ENCODE measurements at places on chromosomes 1 and 21. TPM values are rescaled to one million over a fixed set of nuclear protein-coding genes. Genes with fewer than 3 reads are reported as not detected.

The SCCPDH gene
- total RNA-seq: 2.4 TPM

The SSBP3 gene
- total RNA-seq: 67.6 TPM

The CLCNKA gene
- total RNA-seq: not detected

The C1orf141 gene
- not detected for total RNA-seq

GRCh38 chr1:63679076-63679475 is 85.9 kb downstream of the PGM1 start:
- no peak for DNase-seq

DNA sequence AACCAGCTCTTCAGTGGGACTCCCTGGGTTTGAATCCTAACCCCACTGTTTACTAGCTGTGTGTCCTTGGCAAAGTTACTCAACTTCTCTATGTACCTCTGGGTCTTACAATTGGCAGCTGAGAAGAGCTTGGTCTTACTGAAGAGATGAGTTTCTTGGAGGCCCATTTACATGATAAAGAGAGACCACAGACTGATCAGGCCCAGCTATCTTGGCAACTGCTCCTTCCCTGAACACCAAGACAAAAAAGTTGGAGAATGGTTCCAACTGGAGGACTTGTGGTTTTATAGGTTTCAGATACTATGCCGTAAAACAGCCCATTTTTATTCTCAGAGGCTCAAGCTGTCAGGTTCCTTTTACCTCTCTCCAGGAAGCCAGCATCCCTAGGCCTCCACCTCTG is 24.8 kb upstream of the CNIH3 start:
- no peak for DNase-seq

DNA sequence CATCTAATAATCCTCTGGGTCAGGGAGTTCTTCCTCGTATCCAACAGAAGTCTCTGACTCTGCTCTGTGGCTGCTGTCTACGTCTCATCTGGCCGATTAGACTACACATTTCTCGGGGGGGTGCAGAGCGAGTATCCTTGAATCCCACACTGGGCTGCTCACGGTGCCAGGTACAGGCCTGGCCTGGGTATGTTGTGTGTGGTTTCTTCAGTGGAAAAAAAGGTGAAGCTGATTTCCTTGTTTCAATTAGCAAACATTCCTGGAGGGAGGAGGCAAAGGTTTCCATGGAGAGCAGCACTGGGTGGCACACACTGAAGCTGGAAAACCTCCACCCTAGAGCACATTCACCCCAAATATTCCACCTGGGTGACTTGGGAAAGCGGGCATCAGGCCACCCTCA is 2.0 kb upstream of the RAB7B start:
- DNase-seq: no peak

GRCh38 chr1:164614316-164614715 is 55.3 kb downstream of the PBX1 start:
- no peak for DNase-seq

DNA sequence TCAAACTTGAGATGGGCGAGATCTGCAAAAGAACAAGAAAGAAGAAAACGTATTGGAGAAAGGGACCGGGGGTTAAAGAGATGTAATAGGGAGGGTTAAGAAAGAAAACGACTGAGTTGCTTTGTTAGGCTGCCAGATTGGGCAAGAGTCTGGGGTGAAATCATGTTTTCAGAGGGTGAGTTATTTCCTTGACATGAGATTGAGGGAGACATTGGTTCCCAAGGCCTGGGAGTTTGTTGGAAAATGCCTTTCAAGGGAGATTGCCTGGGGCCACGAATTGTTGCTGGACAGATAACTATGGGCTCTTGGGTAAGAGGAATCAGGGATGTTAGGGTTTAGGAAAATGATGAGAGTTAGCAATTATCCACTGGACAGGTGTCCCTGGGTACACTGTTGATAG is 776 bp upstream of the CADM3 start:
- DNase-seq: no peak

GRCh38 chr1:83905315-83905907 is 93.5 kb downstream of the TTLL7 start:
- DNase-seq: no peak

DNA sequence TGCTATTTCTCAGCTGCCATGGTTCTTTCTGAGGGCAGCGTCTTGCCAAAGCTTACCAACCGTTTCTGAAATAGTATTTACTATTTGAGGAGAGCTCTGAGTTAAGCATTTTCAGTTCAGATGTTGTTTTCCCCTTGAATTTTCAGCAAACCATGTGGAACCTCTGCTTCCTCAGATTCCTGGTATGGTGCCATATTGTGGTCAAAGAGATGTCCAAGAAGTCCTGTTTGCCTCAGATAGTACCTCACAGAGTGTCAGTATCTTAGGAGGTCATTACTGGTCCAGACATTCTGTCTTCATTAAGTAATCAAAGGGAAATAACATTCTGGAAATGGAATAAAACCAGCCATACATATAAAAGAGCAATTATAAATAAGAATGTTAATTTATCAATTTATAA is 36.6 kb downstream of the VANGL2 start:
- DNase-seq: no peak

GRCh38 chr1:2416403-2416802 is 4.0 kb upstream of the PEX10 start:
- peak; percentile 55 for DNase-seq

DNA sequence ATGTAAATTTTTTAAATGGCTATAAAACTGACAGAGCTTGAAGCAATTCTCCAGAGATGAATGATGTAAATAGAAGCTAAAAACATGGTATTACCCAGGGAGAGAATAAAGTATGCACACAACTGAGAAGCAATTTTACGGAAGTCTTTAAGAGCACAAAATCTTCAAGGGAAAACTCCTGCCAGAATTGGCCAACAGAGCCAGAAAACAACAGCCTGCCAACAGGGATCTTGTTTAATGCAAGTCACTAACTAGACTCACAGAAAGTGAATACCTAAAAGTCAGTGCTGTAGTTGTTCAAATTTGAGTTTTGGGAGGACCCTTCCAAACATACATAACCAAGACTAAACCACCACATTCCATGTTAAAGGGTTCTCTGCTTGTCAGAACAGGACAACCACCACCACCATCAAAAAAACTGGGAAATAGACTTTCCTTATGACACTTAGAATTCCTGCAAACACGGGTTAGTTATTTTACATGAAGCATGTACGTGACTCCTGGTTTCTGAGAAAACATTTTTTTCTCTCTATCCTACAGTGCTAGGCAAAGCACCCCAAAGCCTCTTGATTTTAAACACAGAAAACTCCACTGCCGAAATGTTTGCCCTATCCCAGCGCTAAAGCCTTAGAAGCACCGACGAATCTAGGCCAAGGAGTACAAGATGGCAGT is 1.6 kb downstream of the EPS15 start:
- DNase-seq: no peak

DNA sequence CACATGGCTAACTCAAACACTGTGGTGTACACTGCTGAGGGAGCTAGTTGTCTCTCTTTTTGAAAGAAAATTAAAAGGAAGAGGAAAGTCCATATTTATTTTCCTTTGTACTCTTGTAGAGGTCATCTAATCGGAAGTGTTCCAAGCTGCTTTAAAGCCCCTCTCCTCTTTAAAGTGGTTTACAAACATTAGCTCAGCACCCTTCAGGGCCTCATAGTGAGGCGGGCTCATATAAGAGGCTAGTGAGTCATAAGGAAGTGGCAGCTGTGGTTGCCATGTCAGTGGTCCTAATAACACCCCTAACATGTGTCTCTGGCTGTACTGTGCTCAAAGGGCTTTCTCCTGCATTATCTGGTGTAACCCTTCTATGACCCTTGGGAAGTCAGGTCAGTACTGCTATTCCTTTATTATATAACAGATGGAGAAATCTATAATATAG is 104.4 kb upstream of the SERBP1 start:
- no peak for DNase-seq

- no peak for DNase-seq
Observed at GRCh38 chr1:53511933-53512806, 53.0 kb downstream of the DMRTB1 start.

DNA sequence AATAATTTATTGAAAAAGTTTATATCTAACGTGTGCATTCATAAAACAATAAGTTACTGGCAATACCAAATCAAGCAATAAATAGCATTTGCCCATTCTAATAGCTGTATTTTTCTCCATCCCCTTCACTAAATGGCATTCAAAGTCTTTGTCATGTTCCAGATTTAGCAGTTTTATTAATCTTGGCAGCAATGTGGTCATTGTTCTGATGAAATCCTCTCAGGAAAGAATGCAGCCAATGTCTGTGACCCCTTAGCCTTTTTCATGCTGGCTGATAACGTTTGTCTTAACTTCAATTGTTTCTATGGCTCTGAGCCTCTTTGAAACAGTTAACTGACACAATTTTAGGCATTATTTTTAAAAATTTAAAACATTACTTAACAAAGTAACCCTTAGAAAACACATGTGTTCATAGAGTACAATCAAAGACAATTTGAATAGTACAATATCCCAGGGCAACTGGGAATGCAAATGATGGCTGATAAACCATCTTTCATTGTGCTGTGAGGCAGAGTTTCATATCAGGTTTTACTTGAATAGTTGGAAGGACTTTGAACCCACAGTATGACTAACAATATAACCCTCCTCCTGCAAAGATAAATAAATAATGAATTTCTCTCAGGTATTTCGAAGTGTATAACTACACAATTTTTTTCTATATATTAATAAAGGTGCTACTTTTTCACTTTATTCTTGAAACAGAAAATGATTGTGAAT is 217.5 kb downstream of the LRRIQ3 start:
- no peak for DNase-seq
